Heart left ventricle (tissue), 16 donors: ENCODE measurements at places on chromosomes 7 and 10. TPM values are rescaled to one million over a fixed set of nuclear protein-coding genes. Genes with fewer than 3 reads are reported as not detected.

DNA sequence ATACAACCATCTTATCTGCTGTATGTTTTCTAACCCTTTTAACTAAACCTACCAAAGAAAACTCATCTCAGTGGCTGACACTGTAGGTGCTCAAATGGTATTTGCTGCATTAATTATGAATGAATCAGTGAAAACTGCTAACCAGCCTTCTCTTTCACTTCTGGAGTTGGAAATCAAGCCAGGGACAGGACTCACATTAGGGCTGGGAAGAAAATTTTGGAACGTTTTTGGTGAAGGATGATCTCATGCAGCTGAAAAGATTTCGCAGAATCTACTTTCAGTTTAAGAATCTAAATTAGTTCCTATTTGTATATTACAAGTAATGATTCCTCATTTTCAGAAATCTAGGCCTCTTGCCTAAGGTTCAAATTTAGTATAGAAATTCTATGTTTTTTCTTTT lies 12.9 kb downstream of the MTPN start:
- no peak overlapping the region for H3K4me3 ChIP-seq
- DNase-seq: no peak
- no peaks in the 10 kb centered on the region for H3K36me3 ChIP-seq

- no peaks in the 10 kb centered on the region for H3K27me3 ChIP-seq
- no peak overlapping the region for H3K4me3 ChIP-seq
- H3K36me3 ChIP-seq: no peaks in the 10 kb centered on the region
- H3K4me1 ChIP-seq: no peaks in the 10 kb centered on the region
- no peak for DNase-seq
Measured at GRCh38 chr10:7291487-7292270, 119.2 kb downstream of the SFMBT2 start.

GRCh38 chr7:91302794-91303193 lies 38.6 kb downstream of the FZD1 start:
- no peak for DNase-seq
- no peak overlapping the region for H3K27ac ChIP-seq
- no peaks in the 10 kb centered on the region for H3K27me3 ChIP-seq
- no peaks in the 10 kb centered on the region for H3K4me1 ChIP-seq

DNA sequence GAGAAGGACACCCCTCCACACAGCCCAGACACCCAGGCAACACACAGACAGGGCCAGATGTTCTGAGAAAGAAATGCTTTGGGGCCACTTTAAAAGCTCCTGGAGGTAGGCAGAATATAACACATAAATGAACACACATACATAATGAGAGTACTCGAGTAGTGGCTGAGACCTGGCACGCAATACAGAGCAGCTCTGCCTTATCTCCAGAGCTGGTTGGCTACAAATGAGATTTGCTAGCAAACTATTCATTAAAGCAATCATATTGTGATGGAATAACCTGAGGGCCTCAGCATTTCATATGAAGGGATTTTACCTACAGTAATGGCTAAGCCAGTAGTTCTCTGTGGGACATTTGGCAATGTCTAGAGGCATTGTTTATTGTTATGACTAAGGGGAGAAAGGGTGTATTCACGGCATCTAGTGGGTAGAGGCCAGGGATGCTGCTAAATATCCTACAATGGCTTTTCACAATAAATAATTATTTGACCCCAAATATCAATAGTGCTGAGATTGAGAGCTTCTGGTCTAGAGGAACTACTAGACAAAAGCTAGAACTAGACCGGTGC lies 5.5 kb upstream of the IMPDH1 start:
- no peak for DNase-seq
- no peaks in the 10 kb centered on the region for H3K36me3 ChIP-seq
- H3K27me3 ChIP-seq: no peaks in the 10 kb centered on the region
- peaks cover 6% of the 10 kb centered on the region for H3K4me1 ChIP-seq
- H3K4me3 ChIP-seq: no peak overlapping the region

DNA sequence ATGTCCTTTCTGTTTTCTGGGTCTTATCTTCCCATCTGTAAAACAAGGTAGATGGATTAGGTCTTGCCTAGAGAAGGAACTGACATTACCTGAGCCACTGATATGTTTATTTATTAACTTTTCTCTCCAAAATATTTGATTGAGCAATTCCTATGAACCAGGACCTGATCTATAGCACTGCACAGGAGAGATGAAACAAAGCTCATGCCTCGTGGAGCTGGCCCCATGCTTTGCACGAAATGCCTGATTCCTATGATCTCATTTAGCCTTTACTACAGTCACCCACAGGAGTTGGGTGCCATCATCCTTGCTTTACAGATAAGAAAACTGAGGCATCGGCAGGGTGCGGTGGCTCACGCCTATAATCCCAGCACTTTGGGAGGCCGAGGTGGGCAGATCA lies 48.2 kb upstream of the ZMIZ1 start:
- H3K4me1 ChIP-seq: peaks cover 3% of the 10 kb centered on the region
- H3K27me3 ChIP-seq: no peaks in the 10 kb centered on the region
- no peak for DNase-seq
- peak overlapping the region; percentile 27 for H3K27ac ChIP-seq
- no peak overlapping the region for H3K4me3 ChIP-seq

- H3K4me1 ChIP-seq: no peaks in the 10 kb centered on the region
- no peak for DNase-seq
- no peaks in the 10 kb centered on the region for H3K27me3 ChIP-seq
- no peaks in the 10 kb centered on the region for H3K36me3 ChIP-seq
Measured at GRCh38 chr7:22426463-22427094, 69.6 kb upstream of the RAPGEF5 start.

DNA sequence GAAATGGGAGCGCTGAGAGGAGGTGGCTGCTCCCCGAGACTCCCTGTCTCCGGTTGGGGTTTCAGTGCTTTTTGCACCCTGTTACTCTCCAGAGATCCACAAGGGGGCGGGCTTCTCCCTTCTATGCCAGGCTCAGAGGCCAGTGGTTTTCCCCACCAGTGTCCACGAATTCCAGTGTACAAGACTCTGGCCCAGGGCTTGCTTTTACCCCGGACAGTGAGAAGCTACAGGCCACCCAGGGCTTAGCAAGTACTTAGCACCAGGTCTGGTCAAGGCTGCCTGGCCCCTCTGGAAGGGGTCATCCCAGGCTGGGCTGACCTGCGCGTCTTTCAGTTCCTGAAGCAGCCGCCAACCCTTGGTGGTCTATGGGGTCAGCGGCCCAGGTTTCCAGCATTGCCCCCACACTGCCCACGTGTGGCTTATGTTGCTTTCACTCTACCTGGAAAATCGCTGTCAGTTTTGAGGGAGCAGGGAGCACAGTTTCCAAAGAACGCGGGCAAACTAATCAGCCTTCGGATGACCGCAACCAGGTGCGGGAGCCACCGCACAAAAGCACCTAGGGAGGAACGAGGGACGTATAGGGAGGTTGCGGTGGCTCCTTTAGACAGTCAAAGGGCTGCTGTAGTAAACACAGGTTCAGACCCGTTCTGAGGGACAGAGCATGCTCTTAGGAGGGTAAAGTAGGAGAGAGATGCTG lies 6.8 kb downstream of the CYP26A1 start:
- H3K27ac ChIP-seq: no peak overlapping the region
- no peaks in the 10 kb centered on the region for H3K36me3 ChIP-seq
- no peak for DNase-seq
- H3K4me3 ChIP-seq: no peak overlapping the region

DNA sequence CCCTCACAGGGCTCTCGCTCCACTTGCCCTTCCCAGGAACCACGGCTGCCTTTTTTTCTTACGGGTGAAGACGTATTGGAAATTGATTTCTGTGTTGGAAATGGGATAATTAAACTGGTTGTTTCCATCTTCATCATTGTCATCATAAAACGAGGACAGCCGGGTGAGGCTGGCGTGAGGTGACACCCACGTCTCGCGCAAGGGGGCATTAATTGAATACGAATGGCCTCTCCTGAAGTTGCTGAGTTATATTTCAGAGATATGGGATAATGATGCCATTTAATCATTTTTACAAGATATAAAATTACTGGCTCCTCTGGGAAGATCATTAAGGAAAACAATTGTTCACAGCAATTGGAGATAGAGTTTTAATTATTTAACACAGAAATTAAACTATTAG lies 18.3 kb upstream of the NKX6-2 start:
- no peak for DNase-seq
- no peaks in the 10 kb centered on the region for H3K36me3 ChIP-seq
- H3K4me3 ChIP-seq: no peak overlapping the region

DNA sequence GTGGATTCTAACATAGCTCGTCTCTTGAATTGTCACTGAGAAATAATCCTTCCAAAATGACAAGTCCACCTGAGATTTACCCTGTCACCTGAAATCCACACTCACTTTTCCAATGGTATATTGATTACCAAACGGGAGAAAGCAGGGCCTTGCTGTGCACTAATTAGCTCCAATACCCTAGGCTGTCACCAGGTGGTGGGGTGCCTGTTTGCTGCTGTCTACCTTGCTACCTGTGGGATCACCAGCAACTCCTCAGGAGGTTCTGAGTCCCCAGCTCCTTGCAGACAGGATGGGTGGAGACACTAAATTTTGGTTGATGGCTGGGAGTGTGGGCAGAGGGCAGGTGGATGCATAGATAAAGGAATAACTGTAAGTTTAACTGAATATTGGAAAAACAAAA lies 237.2 kb upstream of the ZNF32 start:
- peaks cover 12% of the 10 kb centered on the region for H3K4me1 ChIP-seq
- no peak for DNase-seq
- no peak overlapping the region for H3K4me3 ChIP-seq
- no peak overlapping the region for H3K27ac ChIP-seq
- no peaks in the 10 kb centered on the region for H3K36me3 ChIP-seq
- H3K27me3 ChIP-seq: no peaks in the 10 kb centered on the region

The ZNF365 gene
- total RNA-seq: 0.19 TPM

- H3K4me3 ChIP-seq: no peak overlapping the region
- H3K36me3 ChIP-seq: no peaks in the 10 kb centered on the region
- H3K4me1 ChIP-seq: peaks cover 32% of the 10 kb centered on the region
- peak overlapping the region; percentile 76 for H3K27ac ChIP-seq
Measured at GRCh38 chr10:4512671-4513240, 313.3 kb upstream of the AKR1E2 start.

- H3K4me1 ChIP-seq: no peaks in the 10 kb centered on the region
- no peaks in the 10 kb centered on the region for H3K27me3 ChIP-seq
- DNase-seq: no peak
- no peak overlapping the region for H3K4me3 ChIP-seq
Measured at GRCh38 chr7:118350260-118350659, 125.8 kb downstream of the ANKRD7 start.

The GPER1 gene
- 1.4 TPM for total RNA-seq

GRCh38 chr7:116554911-116555310 lies 30.1 kb downstream of the CAV1 start:
- no peak for DNase-seq
- H3K36me3 ChIP-seq: peaks cover 3% of the 10 kb centered on the region
- H3K4me1 ChIP-seq: peaks cover 42% of the 10 kb centered on the region
- no peak overlapping the region for H3K4me3 ChIP-seq
- H3K27ac ChIP-seq: peak overlapping the region; percentile 76

DNA sequence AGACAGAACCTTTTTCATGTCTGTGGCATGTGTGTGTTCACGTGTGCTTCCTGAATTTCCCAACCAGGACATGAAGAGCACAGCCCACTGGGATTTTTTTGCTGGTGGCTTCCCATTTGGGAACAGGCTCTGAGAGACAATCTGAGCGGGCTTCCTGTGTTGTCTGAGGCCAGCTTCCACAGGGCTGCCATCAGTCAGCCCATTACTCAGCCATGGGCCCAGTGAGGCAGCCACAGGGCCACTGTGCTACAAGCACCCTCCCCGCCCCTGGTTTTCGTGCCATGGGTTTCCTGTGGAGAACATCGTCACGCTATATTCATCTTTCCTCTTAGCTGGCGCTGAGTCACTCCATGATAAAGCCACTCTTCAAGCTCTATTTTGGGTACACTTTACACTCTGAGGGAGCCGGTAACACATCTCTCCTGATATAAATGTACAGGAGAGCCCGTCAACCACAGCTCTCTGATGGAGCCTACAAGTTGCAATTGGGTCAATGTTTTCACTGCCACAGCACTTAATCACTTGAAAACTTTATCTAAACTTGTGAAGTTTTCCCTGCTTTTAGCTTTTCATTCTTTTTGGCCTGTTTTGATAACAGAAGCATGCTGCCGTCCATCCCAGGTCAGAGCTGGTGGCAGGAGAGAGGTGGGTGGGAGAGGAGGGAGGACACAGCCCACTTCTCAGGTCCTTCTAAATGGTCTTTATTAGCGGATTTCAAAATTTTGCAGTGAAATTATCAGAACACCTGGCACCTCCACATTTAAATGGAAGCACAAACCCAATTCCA lies 96.9 kb downstream of the HIPK2 start:
- peaks cover 39% of the 10 kb centered on the region for H3K4me1 ChIP-seq
- no peaks in the 10 kb centered on the region for H3K36me3 ChIP-seq
- H3K27ac ChIP-seq: peak overlapping the region; percentile 91
- H3K4me3 ChIP-seq: no peak overlapping the region
- no peaks in the 10 kb centered on the region for H3K27me3 ChIP-seq

The LIPK gene
- total RNA-seq: not detected

GRCh38 chr10:120005207-120006201 lies 113.0 kb downstream of the SEC23IP start:
- H3K27ac ChIP-seq: no peak overlapping the region
- no peaks in the 10 kb centered on the region for H3K4me1 ChIP-seq
- no peak for DNase-seq
- H3K4me3 ChIP-seq: no peak overlapping the region
- H3K27me3 ChIP-seq: no peaks in the 10 kb centered on the region

DNA sequence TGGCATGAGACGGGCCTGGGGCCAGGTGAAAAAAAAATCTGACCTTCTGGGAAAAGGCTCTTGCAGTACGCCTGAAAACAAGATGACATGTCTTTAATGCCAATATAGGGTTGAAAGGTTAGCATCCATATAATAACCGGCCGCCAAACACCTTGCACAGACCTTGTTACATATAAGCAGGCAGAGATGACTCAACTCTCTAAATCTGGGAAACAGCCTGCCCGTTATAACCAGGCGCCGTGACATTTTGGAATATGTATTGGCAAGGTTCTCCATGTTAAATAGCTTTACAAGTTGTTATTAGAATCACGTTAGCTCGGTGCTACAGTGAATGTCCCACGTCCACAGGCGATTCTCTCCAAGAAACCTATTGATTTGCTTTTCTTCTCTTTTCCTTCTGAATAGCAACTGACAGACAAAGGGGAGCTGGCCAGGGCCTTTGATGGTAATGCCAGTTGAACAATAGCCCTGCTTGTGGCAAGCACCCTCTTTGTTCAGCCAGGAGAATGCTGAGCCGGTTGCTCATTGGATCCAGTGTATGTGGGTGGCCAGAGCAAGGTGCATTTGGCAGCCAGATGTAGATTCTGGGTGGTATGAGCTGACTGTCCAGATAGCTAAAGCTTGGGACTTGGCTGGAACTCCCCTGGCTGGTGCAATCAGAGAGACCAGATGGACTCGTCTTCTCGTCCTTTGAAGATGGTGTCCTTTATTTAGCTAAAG lies 80.1 kb upstream of the AUTS2 start:
- DNase-seq: no peak
- H3K27me3 ChIP-seq: no peaks in the 10 kb centered on the region
- H3K4me1 ChIP-seq: peaks cover 3% of the 10 kb centered on the region
- no peaks in the 10 kb centered on the region for H3K36me3 ChIP-seq

The MKI67 gene
- total RNA-seq: 0.09 TPM

GRCh38 chr7:32336726-32337125 lies 153.5 kb downstream of the LSM5 start:
- H3K36me3 ChIP-seq: no peaks in the 10 kb centered on the region
- no peaks in the 10 kb centered on the region for H3K4me1 ChIP-seq
- DNase-seq: no peak
- H3K4me3 ChIP-seq: no peak overlapping the region
